Activated T-helper 1 cell treated with anti-CD3 and anti-CD28 coated beads, Interleukin-12 subunit alpha, Interleukin-12 subunit beta, Interleukin-2, Interleukin-4 antibody, amounts not matched to agents 30 ng/mL and 10 ng/mL and 1 ng/mL, durations not matched to agents 14 hours and 24 hours and 36 hours (primary cell): ENCODE measurements at places on chromosomes 6 and 20.

- no peak for DNase-seq
- no peaks in the 10 kb centered on the region for H3K4me1 ChIP-seq
- H3K27me3 ChIP-seq: no peaks in the 10 kb centered on the region
- H3K36me3 ChIP-seq: no peaks in the 10 kb centered on the region
These were observed 138.9 kb downstream of the TENT5A start for GRCh38 chr6:81613606-81614005.

- H3K27ac ChIP-seq: no peak overlapping the region
- peaks cover 18% of the 10 kb centered on the region for H3K36me3 ChIP-seq
- H3K4me3 ChIP-seq: no peak overlapping the region
These were observed 33.9 kb downstream of the PPARD start for GRCh38 chr6:35376281-35376680.

- no peaks in the 10 kb centered on the region for H3K36me3 ChIP-seq
- no peaks in the 10 kb centered on the region for H3K4me1 ChIP-seq
- H3K4me3 ChIP-seq: no peak overlapping the region
- no peaks in the 10 kb centered on the region for H3K27me3 ChIP-seq
These were observed 22.7 kb downstream of the BAK1 start for GRCh38 chr6:33557376-33557775.

- no peak overlapping the region for H3K4me3 ChIP-seq
- no peak for DNase-seq
- H3K36me3 ChIP-seq: no peaks in the 10 kb centered on the region
- H3K27ac ChIP-seq: no peak overlapping the region
- peaks cover 3% of the 10 kb centered on the region for H3K27me3 ChIP-seq
These were observed 14.1 kb upstream of the TCFL5 start for GRCh38 chr20:62875419-62876361.

DNA sequence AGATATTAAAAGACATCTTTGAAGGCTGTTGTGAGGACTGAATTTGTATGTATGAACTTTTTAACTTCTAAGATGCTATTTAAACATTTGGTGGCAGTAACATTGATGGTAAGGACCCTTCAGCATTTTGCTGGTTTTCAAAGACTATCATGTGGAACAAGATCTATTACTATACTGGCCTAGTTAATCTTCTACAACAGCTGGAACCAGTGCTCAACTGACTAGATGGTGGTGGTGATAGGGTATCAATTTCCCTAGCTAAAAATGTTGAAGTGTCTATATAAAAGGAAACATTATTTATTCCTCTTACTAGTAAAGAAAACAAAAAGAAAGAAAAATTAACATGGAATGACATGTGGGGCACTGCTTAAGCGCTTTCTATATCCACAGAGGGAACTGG, 195.7 kb downstream of the TASP1 start:
- no peaks in the 10 kb centered on the region for H3K27me3 ChIP-seq
- H3K27ac ChIP-seq: no peak overlapping the region
- H3K4me3 ChIP-seq: no peak overlapping the region
- DNase-seq: no peak

GRCh38 chr6:16041327-16041726, 87.6 kb upstream of the MYLIP start:
- no peak for DNase-seq
- peaks cover 3% of the 10 kb centered on the region for H3K27me3 ChIP-seq
- H3K27ac ChIP-seq: no peak overlapping the region
- H3K36me3 ChIP-seq: no peaks in the 10 kb centered on the region
- H3K4me1 ChIP-seq: peaks cover 4% of the 10 kb centered on the region

- DNase-seq: no peak
- peaks cover 41% of the 10 kb centered on the region for H3K27me3 ChIP-seq
- H3K27ac ChIP-seq: no peak overlapping the region
- H3K4me1 ChIP-seq: no peaks in the 10 kb centered on the region
These were observed 5.5 kb downstream of the PPP1R3G start for GRCh38 chr6:5090603-5091002.

DNA sequence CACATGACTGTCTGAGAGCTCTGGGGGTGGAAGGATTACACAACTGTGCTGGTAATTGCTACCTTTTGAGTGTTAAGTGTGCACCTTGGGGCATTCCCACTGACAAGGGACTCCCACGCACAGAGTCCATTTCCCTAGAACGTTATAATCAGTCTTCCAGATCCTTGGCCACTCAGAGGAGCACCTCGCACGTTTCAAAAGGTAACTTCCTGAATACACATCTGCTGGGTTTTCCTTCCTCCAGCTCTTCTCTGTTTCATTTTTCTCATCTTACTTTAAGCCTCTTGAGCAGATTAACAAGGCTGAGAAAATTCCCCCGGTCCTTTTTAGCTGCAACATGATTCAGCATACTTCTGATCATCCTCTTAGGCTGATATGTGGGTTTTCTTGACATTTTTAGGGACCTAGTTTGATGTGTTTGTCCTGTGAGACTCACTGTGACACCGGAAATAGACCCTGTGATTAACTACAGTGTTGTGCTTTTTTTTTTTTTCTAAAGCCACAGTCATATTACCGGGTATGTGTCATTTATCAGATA, 98.4 kb upstream of the DUSP22 start:
- H3K4me3 ChIP-seq: peak overlapping the region; percentile 31
- peaks cover 5% of the 10 kb centered on the region for H3K36me3 ChIP-seq
- DNase-seq: peak; percentile 15
- H3K27me3 ChIP-seq: peaks cover 3% of the 10 kb centered on the region
- H3K4me1 ChIP-seq: peaks cover 70% of the 10 kb centered on the region
- H3K27ac ChIP-seq: peak overlapping the region; percentile 80

GRCh38 chr6:109491207-109491938, 8.4 kb upstream of the ZBTB24 start:
- peaks cover 36% of the 10 kb centered on the region for H3K4me1 ChIP-seq
- DNase-seq: peak; percentile 29
- H3K4me3 ChIP-seq: peak overlapping the region; percentile 57
- H3K27ac ChIP-seq: peak overlapping the region; percentile 75
- H3K27me3 ChIP-seq: peaks cover 5% of the 10 kb centered on the region

DNA sequence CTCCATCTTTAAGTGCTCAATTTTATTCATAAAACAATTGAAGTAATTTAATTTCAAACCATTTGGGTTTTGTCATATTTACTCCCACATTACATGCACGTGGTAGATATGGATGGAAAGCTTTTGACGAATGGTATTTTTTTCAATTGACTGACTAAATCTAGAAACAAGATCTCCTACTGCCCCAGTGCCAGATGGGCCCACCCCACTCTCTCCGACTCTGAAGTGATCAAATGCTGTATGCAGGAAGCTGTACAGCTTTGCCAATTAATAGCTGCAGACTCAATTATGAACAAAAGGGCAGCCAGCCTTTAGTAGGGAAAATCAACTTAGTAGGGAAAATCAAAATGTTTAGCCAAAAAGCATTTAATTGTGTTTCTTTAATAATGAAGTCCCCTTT, 46.2 kb downstream of the PACRG start:
- H3K27me3 ChIP-seq: no peaks in the 10 kb centered on the region
- no peaks in the 10 kb centered on the region for H3K36me3 ChIP-seq
- H3K4me3 ChIP-seq: no peak overlapping the region

DNA sequence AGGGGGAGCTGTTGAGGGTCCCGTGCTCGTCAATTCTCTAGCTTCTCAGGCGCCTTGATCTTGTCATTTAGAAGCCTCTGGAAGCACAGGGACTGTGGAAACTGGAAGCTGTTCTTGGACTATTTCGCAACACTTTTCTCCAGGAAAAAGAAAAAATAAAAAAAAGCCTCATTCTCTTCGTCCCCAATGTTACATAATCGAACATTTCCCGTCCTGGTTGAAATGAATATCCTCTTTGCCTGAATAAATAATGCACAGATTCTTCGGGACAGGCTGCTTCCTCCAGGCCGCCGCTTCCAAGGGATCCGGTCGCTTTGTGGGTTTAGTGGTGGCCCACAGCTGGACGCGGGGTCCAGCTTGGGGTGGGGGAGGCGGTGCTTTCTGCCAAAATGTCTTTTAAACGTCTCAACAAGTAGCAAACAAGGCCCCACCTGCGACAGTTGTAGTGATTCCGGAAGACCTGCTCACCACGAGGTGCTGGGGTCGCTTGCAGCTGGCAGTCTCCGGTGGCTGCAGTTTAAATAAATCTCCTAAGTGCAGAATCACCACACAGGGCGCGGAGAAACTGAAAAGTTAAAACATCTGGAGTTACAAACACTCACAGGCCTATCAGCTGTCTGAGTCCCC, 125.9 kb upstream of the ESR1 start:
- no peak overlapping the region for H3K4me3 ChIP-seq
- peaks cover 5% of the 10 kb centered on the region for H3K27me3 ChIP-seq
- peaks cover 2% of the 10 kb centered on the region for H3K4me1 ChIP-seq
- DNase-seq: no peak

DNA sequence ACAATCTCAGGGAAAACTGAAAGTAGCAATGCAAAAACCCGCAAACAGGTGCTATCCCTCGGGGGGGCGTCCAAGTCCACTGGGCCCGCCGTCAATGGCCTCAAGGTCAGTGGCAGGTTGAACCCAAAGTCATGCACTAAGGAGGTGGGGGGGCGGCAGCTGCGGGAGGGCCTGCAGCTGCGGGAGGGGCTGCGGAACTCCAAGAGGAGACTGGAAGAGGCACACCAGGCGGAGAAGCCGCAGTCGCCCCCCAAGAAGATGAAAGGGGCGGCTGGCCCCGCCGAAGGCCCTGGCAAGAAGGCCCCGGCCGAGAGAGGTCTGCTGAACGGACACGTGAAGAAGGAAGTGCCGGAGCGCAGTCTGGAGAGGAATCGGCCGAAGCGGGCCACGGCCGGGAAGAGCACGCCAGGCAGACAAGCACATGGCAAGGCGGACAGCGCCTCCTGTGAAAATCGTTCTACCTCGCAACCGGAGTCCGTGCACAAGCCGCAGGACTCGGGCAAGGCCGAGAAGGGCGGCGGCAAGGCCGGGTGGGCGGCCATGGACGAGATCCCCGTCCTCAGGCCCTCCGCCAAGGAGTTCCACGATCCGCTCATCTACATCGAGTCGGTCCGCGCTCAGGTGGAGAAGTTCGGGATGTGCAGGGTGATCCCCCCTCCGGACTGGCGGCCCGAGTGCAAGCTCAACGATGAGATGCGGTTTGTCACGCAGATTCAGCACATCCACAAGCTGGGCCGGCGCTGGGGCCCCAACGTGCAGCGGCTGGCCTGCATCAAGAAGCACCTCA, 166.3 kb downstream of the DTNBP1 start:
- no peak overlapping the region for H3K27ac ChIP-seq
- H3K4me1 ChIP-seq: peaks cover 16% of the 10 kb centered on the region
- no peak overlapping the region for H3K4me3 ChIP-seq
- no peak for DNase-seq
- H3K27me3 ChIP-seq: peaks cover 1% of the 10 kb centered on the region

GRCh38 chr6:50990750-50991446, 172.2 kb downstream of the TFAP2B start:
- no peak for DNase-seq
- H3K27me3 ChIP-seq: peaks cover 2% of the 10 kb centered on the region
- no peak overlapping the region for H3K4me3 ChIP-seq
- no peak overlapping the region for H3K27ac ChIP-seq
- H3K4me1 ChIP-seq: no peaks in the 10 kb centered on the region

GRCh38 chr6:25124216-25124715, 154.9 kb upstream of the CARMIL1 start:
- peaks cover 72% of the 10 kb centered on the region for H3K4me1 ChIP-seq
- H3K4me3 ChIP-seq: no peak overlapping the region
- H3K27ac ChIP-seq: peak overlapping the region; percentile 64
- H3K27me3 ChIP-seq: no peaks in the 10 kb centered on the region

DNA sequence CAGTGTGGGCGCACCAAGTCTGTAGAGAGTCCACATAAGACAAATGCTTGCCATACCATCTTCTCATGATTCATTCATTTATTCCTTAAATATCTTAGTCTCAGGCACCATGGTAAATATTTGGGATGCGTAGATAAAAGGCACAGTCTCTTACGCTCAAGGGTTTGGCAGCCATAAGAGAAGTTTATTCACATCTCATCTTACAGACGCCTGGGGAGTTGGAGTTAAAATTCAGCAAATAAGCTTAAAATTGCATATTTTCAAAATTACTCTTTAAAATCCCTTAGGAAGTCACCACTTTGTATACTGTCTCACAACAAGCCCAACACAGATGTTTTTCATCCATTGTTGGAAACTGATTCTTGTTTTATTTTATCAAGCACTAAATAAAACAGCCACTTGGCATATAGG, 363.3 kb downstream of the KIF16B start:
- H3K36me3 ChIP-seq: no peaks in the 10 kb centered on the region
- H3K27me3 ChIP-seq: no peaks in the 10 kb centered on the region
- no peak overlapping the region for H3K27ac ChIP-seq
- no peaks in the 10 kb centered on the region for H3K4me1 ChIP-seq
- H3K4me3 ChIP-seq: no peak overlapping the region

GRCh38 chr20:11935212-11936154, 17.8 kb downstream of the BTBD3 start:
- no peaks in the 10 kb centered on the region for H3K27me3 ChIP-seq
- no peak overlapping the region for H3K4me3 ChIP-seq
- H3K27ac ChIP-seq: no peak overlapping the region
- no peaks in the 10 kb centered on the region for H3K36me3 ChIP-seq
- no peaks in the 10 kb centered on the region for H3K4me1 ChIP-seq
- DNase-seq: no peak

GRCh38 chr6:167812088-167812487, 14.6 kb upstream of the AFDN start:
- H3K36me3 ChIP-seq: no peaks in the 10 kb centered on the region
- no peak overlapping the region for H3K4me3 ChIP-seq
- no peaks in the 10 kb centered on the region for H3K4me1 ChIP-seq
- peaks cover 36% of the 10 kb centered on the region for H3K27me3 ChIP-seq
- no peak for DNase-seq

DNA sequence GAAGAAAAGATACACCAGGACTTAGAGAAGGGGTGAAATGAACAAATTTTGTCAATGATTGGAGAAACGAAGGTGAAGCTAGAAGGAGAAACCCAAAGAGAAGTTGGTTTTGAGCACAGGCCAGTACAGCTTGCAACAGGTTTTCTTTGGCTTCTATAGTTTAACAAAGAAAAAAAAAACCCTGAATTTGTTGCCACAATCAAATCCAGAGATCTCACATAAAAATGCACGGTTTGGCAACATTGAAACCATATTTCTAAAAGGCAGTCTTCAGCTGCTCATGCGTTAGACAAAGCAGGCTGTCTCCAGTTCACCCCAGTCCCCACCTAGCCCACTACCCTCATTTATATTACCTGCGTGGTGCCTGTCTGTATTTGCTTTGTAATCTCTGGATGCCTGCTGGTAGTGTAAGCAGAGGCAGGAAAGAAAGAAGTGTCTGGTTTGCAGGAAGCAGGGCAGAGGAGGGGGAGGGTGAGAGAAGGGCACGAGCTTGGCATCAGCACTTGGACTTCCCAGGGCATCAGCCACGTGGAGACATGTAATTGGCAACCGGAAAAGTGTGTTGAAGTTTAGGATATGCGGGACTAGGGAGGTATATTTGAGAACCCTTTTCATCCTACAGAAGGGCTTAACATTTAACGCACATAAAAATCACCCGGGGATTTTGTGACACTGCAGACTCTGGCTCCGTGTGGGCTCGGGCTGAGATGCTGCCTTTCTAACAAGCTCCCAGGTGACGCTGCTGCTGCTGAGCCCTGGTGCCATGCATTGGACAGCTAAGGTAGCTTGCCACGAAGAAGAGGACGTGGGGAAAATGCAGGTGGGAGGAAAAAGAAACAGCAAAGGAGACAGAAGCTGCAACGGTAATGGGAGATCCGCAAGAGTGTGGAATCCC, 14.4 kb downstream of the PFDN4 start:
- H3K36me3 ChIP-seq: peaks cover 8% of the 10 kb centered on the region
- H3K4me3 ChIP-seq: no peak overlapping the region
- H3K27ac ChIP-seq: peak overlapping the region; percentile 83
- peaks cover 25% of the 10 kb centered on the region for H3K4me1 ChIP-seq
- no peak for DNase-seq
- H3K27me3 ChIP-seq: no peaks in the 10 kb centered on the region
